ENCODE measurements at places on chromosomes 5 and 9. TPM values are rescaled to one million over a fixed set of nuclear protein-coding genes. Genes with fewer than 3 reads are reported as not detected.

DNA sequence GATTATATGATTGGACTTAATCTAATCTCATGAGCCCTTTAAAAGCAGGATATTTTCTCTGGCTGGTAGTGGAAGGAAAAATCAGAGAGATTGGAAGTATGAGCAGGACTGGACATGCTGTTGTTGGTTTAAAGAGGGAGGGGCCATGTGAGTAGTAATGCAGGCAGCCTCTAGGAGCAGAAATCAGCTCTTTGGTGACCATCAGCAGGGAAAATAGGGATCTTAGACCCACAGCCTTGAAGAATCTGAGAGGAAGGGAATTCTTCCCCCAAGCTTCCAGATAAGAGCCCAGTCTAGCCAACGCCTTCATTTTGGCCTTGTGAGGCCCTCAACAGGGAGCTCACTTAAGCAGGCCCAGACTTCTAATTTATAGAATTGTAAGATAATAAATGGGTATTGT lies 9.5 kb downstream of the SH3GL2 start:
- H3K36me3 ChIP-seq, result no peaks in the 10 kb centered on the region
- H3K27me3 ChIP-seq, result peaks cover 22% of the 10 kb centered on the region
- DNase-seq, result no peak
- H3K27ac ChIP-seq, result no peak overlapping the region
- no peak overlapping the region for H3K4me3 ChIP-seq

Gene DBN1
- 274 TPM for total RNA-seq

DNA sequence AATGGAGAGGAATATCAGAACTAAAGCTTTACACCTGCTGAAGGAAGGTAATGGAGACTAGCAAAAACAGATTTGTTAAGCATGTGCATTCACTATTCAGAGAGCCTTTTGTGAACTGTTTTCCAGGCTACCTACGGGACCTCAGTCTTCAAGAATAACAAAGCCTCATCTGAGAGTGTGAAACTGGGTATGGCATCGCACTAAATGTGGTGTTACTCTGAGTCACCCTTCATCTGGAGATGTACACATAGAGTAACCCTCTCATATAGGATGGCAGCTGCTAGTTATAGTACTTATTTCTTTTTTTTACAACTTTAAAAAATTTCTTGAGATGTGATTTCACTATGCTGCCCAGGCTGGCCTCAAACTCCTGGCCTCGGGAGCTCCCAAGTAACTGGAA lies 306.8 kb downstream of the ZNF608 start:
- H3K36me3 ChIP-seq, result peaks cover 2% of the 10 kb centered on the region
- H3K4me3 ChIP-seq, result no peak overlapping the region
- DNase-seq, result no peak
- no peaks in the 10 kb centered on the region for H3K27me3 ChIP-seq
- no peak overlapping the region for H3K27ac ChIP-seq

Gene CENPH
- 4.7 TPM for total RNA-seq

DNA sequence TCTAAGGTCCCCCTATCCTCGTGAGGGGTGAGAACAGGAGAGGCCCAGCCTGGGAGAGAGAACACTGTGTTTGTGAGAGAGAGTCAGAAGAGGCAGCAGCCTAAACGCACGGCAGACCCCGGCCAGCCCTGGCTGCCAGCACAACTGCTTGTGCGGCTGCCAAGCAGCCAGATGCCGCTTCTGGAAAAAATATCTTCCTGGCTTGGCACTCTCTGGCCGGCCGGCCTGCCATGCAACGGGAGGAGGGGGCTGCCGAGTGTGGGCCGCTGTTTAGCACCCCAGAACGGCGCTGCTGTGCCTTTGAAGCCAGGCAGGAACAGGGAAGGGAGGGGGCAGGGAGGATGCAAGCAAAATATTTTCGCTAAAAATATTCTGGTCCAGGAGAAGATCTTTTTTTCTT lies 105.0 kb downstream of the FGF18 start:
- H3K4me3 ChIP-seq, result no peak overlapping the region
- H3K4me1 ChIP-seq, result peaks cover 51% of the 10 kb centered on the region
- DNase-seq, result no peak

- peaks cover 1% of the 10 kb centered on the region for H3K36me3 ChIP-seq
- H3K27me3 ChIP-seq, result peaks cover 1% of the 10 kb centered on the region
- DNase-seq, result no peak
- H3K27ac ChIP-seq, result no peak overlapping the region
Observed at GRCh38 chr5:123647066-123647465, 135.1 kb downstream of the CSNK1G3 start.

Gene COX7C
- total RNA-seq, result 346 TPM

Gene HMCN2
- 0.36 TPM for total RNA-seq

- H3K4me1 ChIP-seq, result no peaks in the 10 kb centered on the region
- no peak overlapping the region for H3K27ac ChIP-seq
- H3K36me3 ChIP-seq, result peaks cover 12% of the 10 kb centered on the region
- peaks cover 2% of the 10 kb centered on the region for H3K27me3 ChIP-seq
- no peak for DNase-seq
Observed at GRCh38 chr5:168202996-168203395, 88.4 kb upstream of the WWC1 start.

GRCh38 chr5:34863946-34864345 lies 25.0 kb downstream of the TTC23L start:
- H3K36me3 ChIP-seq, result peaks cover 1% of the 10 kb centered on the region
- no peak overlapping the region for H3K27ac ChIP-seq
- DNase-seq, result no peak
- H3K27me3 ChIP-seq, result no peaks in the 10 kb centered on the region

DNA sequence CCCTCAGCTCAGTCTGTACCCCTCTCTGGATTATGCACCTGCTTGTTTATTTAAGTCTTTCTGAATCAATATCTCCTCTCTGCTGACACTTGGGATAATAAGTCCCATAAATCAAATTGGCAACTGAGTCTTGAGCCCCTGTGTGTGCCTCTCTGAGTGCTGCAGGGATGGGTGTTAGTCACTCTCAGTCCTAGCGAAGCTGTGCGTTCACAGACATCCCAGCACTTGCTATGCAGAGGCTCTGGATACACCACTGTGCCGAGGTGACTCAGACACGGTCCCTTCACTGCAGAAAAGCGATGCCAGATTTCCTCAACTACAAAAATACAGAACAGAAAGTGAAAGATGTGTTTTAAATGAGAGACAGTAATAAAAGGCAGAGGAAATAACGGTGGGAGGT lies 4.1 kb upstream of the KCNMB1 start:
- DNase-seq, result no peak
- H3K4me3 ChIP-seq, result no peak overlapping the region
- H3K36me3 ChIP-seq, result no peaks in the 10 kb centered on the region
- peak overlapping the region; percentile 60 for H3K27ac ChIP-seq
- H3K4me1 ChIP-seq, result peaks cover 32% of the 10 kb centered on the region

DNA sequence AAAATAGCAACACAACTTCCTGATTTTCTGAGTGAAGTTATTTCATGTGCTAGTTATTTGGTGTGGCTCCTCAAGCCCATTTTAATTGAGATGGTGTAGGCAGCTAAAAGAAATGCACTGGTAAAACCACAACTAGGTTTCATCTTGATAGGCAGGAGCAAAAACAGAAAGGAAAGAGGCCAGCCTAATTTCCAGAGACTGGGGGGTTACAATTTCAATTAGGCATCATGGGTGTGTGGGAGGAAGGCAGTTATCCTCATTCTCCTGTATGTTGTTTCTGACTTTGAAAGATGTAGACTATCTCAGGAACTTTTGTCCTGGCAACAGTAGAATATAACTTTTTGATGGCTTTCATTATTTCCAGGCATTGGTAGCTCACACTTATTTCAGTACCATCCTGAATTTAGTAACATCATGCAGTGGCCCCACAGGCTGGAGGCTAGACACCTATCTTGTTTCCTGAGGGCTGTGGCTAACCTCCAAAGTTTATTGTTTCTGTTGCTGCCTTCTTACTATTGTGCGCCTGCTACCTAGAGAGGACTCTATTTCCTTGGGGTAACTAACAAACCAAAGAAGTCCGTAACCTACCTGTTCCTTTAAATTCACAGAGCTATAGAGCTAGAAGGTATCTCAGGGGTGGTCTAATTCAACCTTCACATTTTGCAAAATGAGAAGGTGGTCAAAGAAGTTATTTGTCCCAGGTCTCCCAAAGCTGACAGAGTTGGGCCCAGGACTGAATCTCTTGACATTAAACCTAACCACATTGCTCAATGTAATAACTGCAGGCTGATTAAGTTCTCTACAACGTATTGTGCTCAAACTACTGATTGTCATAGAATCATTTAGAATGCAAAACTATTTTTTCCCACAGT lies 42.4 kb downstream of the FYB1 start:
- H3K36me3 ChIP-seq, result no peaks in the 10 kb centered on the region
- H3K27me3 ChIP-seq, result peaks cover 6% of the 10 kb centered on the region
- H3K27ac ChIP-seq, result no peak overlapping the region
- no peak overlapping the region for H3K4me3 ChIP-seq
- H3K4me1 ChIP-seq, result no peaks in the 10 kb centered on the region
- DNase-seq, result no peak

DNA sequence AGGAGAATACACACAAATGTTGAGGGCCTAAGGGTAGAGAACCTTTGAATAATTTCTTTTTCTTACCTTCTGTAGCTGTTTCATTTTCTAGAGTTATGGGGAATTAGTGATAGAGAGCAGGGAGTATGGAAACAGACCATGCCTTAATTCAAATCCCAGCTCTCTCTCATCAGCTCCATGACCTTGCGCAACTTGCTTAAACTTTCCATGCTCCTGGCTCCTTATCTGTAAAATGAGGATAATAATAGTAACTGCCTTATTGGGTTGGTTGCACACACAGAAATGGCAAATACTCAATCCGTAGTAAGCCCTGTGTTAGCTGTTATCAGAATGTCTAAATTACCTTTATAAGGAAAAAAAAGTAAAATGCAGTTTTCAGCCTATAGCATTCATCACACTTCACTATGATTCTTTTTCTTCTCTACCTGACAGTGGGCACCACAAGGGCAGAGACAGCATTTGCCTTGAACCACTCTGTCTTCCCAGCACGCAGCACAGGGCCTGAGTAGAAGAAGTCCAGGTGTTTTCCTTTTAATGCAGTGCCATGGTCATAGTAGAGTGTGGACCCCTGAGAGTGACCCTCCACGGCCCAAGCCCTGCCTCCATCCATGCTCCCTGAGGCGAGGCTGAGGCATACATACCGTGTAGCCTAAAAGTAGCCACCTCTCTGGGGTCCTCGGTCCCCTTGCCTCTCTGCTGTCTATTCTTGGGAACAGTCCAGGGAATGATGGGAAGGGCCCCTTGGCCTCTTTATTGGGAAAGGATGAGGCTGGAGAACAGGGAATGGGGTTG lies 17.4 kb downstream of the C5orf15 start:
- DNase-seq, result no peak
- H3K4me3 ChIP-seq, result no peak overlapping the region
- H3K36me3 ChIP-seq, result peaks cover 5% of the 10 kb centered on the region
- H3K27me3 ChIP-seq, result no peaks in the 10 kb centered on the region
- H3K4me1 ChIP-seq, result peaks cover 31% of the 10 kb centered on the region

- no peak overlapping the region for H3K4me3 ChIP-seq
- H3K4me1 ChIP-seq, result peaks cover 48% of the 10 kb centered on the region
- no peak overlapping the region for H3K27ac ChIP-seq
- no peak for DNase-seq
- no peaks in the 10 kb centered on the region for H3K36me3 ChIP-seq
- no peaks in the 10 kb centered on the region for H3K27me3 ChIP-seq
Observed at GRCh38 chr9:116467740-116468351, 219.3 kb upstream of the TRIM32 start.

DNA sequence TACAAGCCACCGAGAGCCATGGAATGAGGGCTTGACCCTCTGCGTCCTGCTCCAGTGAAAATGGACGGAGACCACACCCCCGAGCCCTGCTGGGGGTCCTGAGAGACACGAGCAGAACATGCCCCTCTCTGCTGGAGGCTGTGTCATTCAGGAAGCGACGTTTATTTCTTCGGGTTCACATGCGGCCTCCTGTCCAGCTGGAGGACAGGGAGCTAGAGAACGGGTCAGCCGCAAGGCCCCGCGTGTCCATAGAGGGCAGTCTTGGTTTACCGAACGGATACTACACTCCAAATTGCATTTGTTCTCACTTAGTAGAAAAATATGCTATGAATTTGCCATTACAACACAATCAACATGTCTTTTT lies 36.1 kb downstream of the MRPL36 start:
- peak; percentile 59 for DNase-seq
- peaks cover 2% of the 10 kb centered on the region for H3K4me1 ChIP-seq
- no peak overlapping the region for H3K4me3 ChIP-seq
- no peak overlapping the region for H3K27ac ChIP-seq
- no peaks in the 10 kb centered on the region for H3K36me3 ChIP-seq

- H3K27me3 ChIP-seq, result no peaks in the 10 kb centered on the region
- H3K27ac ChIP-seq, result no peak overlapping the region
- H3K36me3 ChIP-seq, result no peaks in the 10 kb centered on the region
- H3K4me3 ChIP-seq, result no peak overlapping the region
Observed at GRCh38 chr9:38162332-38163211, 93.5 kb upstream of the SHB start.

DNA sequence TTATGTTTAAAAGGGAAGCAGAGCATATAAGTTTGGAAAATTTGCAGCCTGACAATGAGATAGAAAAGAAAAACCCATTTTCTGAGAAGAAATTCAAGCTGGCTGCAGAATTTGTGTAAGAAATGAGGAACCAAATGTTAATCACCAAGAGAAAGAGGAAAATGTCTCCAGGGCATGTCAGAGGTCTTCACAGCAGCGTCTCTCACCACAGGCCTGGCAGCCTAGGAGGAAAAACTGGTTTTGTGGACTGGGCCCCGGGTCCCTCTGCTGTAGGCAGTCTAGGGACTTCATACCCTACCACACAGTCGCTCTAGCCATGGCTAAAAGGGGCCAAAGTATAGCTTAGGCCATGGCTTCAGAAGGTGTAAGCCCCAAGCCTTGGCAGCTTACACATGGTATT lies 32.1 kb upstream of the HSD17B4 start:
- peaks cover 4% of the 10 kb centered on the region for H3K4me1 ChIP-seq
- no peak overlapping the region for H3K4me3 ChIP-seq
- no peaks in the 10 kb centered on the region for H3K27me3 ChIP-seq
- no peak overlapping the region for H3K27ac ChIP-seq
- DNase-seq, result no peak

Gene CDH12
- not detected for total RNA-seq

GRCh38 chr9:13443346-13444244 lies 164.1 kb upstream of the MPDZ start:
- no peak overlapping the region for H3K4me3 ChIP-seq
- H3K4me1 ChIP-seq, result peaks cover 13% of the 10 kb centered on the region
- H3K27ac ChIP-seq, result no peak overlapping the region
- DNase-seq, result no peak

DNA sequence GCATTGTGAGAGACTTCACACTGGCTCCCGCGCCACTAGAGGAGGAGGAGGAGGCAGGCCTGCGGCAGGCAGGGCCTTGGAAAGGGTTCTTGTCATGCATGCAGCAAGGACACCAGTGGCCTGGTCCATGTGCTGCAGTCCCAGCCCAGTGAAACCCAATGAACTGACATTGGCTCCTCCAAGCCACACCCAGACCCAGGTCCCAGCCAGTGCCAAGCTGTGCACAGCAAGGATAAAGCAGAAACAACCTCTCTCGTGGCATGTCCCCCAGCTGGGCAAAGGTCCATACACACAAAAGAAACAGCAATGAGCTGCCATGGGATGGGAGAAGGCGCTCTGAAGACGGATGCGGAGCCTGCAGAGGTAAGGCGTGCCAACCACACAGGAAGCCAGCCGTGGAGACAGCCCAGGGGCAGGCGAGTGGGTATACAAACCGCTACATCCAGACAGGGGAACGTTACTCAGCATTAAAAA lies 89.2 kb downstream of the SEMA4D start:
- no peak overlapping the region for H3K27ac ChIP-seq
- no peak overlapping the region for H3K4me3 ChIP-seq

GRCh38 chr5:11050596-11051304 lies 289.7 kb upstream of the DAP start:
- H3K36me3 ChIP-seq, result no peaks in the 10 kb centered on the region
- H3K4me3 ChIP-seq, result no peak overlapping the region
- peaks cover 16% of the 10 kb centered on the region for H3K27me3 ChIP-seq
- no peak overlapping the region for H3K27ac ChIP-seq

Gene TXNDC8
- total RNA-seq, result not detected

Gene CCL27
- not detected for total RNA-seq

Gene PCDHGA7
- 0.17 TPM for total RNA-seq

Gene NSG2
- not detected for total RNA-seq

Gene MAMDC4
- 7.7 TPM for total RNA-seq

All from chondrocyte (in vitro differentiated cells).